ENCODE measurements at places on chromosomes 6 and 20. TPM values are rescaled to one million over a fixed set of nuclear protein-coding genes. Genes with fewer than 3 reads are reported as not detected.
A peak's percentile ranks its signal among the peaks of the same experiment; 100 is the strongest.

Gene C20orf144
- not detected for total RNA-seq

Gene NKAIN4
- 1.4 TPM for total RNA-seq

Gene SLC17A4
- not detected for total RNA-seq

Gene WFDC12
- total RNA-seq, result not detected

Gene CYP39A1
- total RNA-seq, result 1.3 TPM

- no peak for DNase-seq
These were observed 232.3 kb upstream of the ECI2 start for GRCh38 chr6:4367643-4368042.

GRCh38 chr6:11222385-11223277, 9.8 kb downstream of the NEDD9 start:
- no peak for DNase-seq

DNA sequence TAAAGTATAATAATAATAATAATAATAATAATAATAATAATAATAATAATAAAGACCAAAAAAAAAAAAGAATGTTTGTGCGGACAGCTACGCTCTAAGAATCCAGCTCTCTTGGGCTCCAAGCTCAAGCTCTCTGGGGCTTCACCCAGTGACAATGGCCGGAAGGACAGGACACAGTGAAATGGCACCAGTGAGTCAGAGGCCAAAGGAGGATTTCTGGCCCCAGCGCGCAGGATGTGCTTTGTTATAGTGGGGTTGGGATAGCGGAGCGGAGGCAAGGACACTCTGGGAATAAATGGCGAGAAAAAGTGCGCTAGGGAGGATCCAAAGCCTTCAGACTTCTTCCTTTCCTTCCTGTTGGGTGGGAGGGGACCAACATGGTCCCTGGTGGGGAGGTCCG, 38.2 kb downstream of the HLA-A start:
- no peak for DNase-seq

DNA sequence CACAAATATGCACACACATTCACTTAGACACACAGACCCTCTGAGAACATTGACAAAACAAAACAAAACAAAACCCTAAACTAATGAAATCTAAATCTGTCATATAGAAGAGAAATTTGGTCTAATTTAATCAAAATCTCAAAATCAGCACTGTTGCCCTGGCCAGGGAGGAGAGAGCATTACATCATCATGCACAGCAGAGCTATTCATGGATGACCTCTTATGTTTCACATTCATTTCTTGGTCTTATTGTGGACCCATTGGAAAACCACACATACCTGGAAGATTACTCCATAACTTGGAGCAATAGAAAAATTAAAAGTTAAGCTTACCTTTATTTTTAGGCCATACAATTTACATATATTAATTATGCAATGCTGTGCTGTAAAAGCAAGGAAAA, 1223.6 kb upstream of the GJE1 start:
- no peak for DNase-seq

- no peak for DNase-seq
These were observed 123.0 kb downstream of the UTRN start for GRCh38 chr6:144408161-144408560.

GRCh38 chr6:106913676-106914280, 60.8 kb downstream of the CD24 start:
- DNase-seq, result no peak

DNA sequence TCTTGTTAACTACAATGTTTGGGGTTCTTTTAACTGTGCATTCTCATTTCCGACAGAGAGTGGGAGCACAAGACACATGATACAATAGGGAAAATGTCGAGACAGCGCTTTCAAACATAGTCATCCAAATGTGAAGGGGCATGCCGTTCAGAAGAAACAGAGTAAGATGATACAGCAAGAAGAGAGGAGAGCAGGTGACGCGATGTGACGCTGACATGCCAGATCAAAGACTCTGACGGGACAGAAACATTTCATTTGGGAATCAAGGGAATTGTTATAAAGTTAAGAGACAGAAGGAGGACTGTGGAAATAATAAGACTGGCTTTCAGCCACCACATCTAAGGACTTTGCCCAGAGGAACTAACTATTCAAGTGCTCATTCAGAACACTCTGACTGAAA, 117.4 kb downstream of the FAXC start:
- no peak for DNase-seq

DNA sequence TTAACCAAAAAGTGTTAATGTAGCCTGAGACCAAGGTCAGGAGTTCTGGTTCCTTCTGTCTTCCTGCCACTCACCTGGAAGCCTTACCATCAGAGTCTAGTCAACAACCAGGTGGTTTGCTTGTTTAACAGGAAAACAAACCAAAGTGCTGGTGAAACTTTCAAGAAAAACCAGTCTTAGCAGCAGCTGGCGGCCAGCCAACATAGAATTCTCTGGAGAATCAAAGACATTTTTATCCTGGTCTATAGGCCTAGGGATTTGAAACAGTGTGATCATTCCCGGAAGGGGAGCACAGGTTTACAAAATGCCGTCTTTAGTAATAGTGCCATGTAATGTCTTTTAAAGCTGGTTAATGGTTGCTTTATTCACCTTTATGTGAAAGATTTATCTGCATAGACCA, 146.6 kb upstream of the AKIRIN2 start:
- DNase-seq, result no peak

DNA sequence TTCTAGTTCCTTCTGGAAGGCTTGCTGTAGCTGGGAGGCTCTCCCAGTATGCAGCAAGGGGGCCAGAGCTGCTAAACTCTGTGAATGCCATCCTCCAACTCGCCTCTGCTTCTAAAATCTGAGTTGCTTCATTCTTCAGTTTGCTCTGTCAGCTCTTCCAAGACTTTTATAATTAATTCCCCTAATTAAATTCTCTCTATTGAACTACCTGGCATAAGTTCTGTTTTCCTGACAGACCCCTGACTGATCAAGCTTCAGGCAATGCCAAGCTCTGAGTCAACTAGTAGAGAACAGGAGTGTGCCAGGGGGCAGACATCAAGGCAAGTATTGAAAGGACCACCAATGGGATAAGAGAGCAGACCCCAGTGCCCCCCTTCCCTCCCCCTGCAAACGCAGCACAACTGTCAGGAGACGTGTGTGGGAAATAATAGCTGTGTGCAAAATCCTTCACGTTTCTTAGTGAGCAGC, 109.3 kb upstream of the TAB2 start:
- no peak for DNase-seq

DNA sequence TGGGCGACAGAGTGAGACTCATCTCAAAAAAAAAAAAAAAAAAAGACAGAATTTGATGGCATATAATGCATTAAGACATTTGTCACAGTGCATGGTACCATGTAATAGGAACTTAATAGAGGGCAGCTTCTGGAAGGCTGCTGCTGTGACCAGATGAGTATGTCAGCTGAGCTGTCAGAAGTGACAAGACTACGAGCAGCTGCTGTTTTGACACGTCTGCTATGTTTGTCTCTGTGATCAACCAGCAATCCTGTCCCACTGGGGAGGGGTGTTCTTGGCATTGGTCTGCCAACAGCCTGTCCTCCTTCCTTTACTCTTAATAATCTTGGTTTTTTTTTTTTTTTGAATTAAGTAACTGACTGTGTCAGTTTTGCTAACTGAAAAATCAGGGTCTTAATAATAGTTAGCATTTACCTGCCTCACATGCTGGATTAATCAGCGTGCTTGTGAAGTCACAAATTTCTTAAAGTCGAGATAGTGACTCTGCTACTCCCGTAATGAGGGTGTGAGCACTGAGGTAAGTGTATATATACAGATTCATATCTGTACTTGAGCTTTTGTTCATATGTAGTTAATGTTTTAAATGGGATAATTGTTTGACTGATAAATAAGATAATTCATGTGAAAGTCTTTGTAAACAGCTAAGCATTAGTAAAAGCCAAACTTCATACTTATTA, 152.4 kb downstream of the BMP2 start:
- DNase-seq, result no peak

DNA sequence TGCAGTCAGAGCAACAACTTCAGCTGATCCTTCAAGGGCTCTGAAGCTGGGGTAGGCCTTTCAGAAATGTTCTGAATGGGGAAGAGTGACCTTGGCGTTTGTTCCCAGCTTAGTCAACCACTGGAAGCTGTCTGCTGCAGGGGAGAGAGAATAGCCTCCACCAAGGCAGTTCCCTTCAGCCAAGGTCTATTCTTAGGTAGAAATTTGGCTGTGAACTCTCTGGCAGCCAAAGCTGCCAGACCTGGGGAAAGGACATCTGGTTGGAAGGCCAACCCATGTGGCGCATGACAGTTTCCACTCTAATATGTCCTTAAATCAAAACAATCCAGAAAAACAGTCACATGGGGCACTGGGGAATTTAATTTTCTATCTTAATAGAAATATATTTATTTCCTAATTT, 60.1 kb downstream of the FBXO5 start:
- DNase-seq, result no peak

GRCh38 chr20:10558635-10559187, 115.1 kb downstream of the JAG1 start:
- DNase-seq, result no peak

DNA sequence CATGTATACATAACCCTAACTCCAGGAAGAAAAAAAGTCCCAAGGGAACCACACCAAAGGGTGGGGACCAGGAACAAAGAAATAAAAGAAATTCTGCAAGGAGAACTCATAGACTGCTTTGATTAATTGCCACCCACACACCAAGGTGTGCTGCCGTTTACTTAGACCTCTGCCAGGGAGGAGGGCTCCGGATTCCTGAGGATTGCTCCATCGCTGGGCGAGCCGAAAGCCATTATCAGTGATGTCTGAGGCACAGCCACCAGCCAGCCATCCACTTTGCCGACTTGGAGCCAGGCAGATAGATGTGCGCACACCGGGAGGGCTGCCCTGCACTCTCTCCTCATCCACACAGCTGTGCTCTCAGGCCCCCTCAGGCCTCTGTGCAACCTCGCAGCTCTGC, 272.7 kb upstream of the FOXQ1 start:
- DNase-seq, result no peak

DNA sequence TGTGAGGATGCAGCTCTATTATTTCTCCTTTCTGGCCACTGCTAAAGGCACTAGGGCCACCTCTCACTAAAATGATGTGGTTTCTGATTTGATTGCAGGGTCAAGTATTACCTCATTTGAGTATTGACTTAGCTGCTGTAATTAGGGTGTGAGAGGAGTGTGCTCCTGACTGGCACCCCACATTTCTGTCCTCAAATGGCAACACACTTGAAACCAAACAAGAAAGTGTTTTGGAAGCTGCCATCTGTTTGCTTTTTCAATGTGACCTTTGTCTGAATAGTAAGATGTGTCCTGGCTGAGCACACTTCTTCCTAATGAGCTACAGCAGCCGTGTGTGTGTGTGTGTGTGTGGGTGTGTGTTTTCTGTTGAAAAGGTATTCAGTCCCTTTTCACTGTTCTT, 62.8 kb upstream of the SCP2D1 start:
- no peak for DNase-seq

GRCh38 chr6:50062051-50062450, 12.3 kb upstream of the DEFB112 start:
- DNase-seq, result no peak

DNA sequence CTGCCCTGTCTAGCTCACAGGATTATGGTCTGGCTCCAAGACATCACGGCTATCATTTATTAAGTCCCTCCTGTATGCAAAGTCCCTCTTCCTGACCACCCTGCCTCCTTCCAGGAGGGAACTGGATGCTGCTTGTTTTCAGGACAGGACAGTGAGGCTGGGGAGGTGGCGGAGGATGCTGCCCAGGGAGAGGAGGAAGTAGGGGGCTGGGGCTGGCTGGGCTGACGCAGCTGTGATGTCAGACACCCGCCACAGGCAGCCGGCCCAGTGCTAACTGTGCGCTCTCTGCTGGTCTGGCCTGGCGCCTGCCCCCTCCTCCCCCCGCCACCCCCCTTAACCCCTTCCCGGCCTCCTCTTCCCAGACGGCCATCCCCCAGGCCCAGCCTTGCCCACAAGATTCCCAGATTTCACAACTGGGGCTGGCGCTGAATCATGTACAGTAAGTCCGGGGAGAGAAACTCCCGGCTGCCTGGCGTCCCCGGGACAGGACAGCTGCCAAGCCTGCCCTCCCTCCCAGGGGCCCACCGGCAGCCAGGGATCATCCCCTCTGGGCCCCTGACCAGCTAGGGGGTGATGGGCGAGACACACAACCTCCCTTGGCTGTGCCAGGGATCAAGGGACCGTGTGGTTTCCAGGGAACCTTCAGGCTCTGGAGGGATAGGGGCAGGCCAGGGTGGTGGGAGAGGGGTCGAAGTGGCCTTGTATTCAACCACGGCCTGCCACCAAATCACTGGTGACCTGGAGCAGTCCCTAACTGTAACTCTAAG, 118.1 kb downstream of the CEBPB start:
- peak; percentile 80 for DNase-seq

GRCh38 chr20:9031991-9032390, 36.9 kb upstream of the PLCB4 start:
- no peak for DNase-seq

GRCh38 chr6:137914530-137915193, 47.6 kb downstream of the TNFAIP3 start:
- DNase-seq, result no peak

- DNase-seq, result no peak
These were observed 102.6 kb upstream of the ADGRF4 start for GRCh38 chr6:47595785-47596184.

- no peak for DNase-seq
These were observed 42.2 kb downstream of the ADAT2 start for GRCh38 chr6:143408151-143408786.

GRCh38 chr6:134725590-134725989, 224.3 kb downstream of the ALDH8A1 start:
- DNase-seq, result no peak

- DNase-seq, result no peak
These were observed 792.0 kb upstream of the MAN1A1 start for GRCh38 chr6:120141601-120142000.

- DNase-seq, result peak; percentile 93
These were observed 79.9 kb downstream of the ATXN1 start for GRCh38 chr6:16681260-16681873.

DNA sequence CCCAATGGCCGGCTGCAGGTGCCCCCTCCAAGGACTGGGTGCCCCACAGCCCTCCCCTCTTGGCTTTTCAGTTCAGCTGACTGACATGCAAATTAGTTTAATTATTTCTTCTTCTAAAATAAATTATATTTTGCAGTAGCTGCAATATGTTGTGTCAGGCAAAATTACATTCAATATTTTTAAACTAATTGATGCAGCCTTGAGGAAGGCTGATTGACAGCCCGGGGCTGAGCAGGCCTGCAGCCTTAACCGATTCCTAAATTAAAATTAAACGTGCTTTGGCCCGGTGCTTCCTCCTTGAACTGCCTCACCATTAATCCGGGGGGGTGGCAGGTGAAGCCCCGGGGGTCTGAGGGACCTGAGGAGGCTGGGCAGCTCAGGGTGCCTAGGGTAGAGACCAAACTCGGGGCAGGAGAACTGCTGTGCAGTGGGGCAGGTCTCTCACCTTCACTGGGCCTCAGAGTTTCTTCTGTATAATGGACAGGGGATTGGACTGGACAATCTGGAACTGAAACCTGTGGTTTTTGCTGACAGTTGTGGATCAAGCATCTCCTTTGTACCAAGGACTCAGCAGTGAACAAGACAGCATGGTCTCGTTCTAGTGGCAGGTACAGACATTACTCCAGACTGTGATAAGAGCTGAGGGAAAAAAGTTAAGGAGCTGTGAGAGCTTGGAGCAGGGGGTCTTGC, 72.5 kb downstream of the CD40 start:
- no peak for DNase-seq
